ENCODE measurements at places on chromosomes 12 and 14.

DNA sequence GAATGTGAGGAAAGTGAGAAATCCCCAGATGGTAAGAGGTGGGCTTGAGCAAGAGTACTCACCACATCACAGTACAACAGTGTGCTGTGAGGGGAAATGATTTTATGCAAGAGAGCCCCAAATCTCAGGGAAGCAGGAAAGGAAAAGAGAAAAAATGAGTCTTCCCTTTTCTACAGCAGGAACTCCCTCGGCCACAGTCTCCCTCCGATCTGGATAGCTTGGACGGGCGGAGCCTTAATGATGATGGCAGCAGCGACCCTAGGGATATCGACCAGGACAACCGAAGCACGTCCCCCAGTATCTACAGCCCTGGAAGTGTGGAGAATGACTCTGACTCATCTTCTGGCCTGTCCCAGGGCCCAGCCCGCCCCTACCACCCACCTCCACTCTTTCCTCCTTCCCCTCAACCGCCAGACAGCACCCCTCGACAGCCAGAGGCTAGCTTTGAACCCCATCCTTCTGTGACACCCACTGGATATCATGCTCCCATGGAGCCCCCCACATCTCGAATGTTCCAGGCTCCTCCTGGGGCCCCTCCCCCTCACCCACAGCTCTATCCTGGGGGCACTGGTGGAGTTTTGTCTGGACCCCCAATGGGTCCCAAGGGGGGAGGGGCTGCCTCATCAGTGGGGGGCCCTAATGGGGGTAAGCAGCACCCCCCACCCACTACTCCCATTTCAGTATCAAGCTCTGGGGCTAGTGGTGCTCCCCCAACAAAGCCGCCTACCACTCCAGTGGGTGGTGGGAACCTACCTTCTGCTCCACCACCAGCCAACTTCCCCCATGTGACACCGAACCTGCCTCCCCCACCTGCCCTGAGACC lies 7.8 kb downstream of the ATN1 start:
- no peak for DNase-seq

GRCh38 chr14:26589925-26590324 lies 7.9 kb downstream of the NOVA1 start:
- DNase-seq = no peak

- DNase-seq = no peak
Observed at GRCh38 chr12:68237078-68237477, 11.5 kb upstream of the IL26 start.

DNA sequence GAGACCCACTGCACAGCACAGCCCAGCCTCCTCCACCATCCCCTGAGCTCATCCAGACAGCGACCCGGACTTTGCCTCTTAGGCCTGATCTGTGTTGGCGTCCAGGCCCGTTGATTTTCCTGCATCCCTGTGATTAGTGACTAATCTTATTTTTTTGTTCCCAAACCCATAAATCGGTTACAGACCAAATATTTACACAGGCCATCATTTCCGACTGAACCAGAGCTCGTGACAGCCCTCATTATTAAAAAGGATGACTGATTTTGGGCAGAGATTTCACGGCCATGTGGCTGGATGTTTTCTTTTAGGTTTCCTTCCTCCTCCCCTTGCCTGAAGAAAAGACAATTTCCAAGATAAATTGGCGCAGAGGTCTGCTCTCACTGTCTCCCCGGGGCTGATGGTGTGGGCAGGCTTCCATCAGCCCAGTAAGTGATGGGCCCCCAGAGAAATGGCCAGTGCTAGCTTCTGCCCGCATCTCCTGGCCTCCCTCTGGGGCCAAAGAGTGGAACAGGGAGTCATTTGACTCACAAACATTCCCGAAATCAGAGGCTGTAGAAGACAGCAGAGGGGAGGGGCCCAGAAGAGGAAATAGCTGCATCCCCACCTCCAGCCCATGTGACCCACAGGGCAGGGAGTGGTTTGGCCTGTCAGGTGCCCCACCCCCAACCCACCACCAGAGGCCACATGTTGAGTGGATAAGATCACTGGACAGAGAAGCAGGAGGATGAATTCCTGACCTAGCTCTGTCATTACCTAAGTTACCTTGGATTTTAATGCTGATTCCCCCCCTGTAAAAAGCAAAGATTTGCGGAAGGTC lies 283.5 kb downstream of the KSR2 start:
- DNase-seq = no peak

- DNase-seq = no peak
Observed at GRCh38 chr14:98028162-98028561, 1231.0 kb downstream of the VRK1 start.

DNA sequence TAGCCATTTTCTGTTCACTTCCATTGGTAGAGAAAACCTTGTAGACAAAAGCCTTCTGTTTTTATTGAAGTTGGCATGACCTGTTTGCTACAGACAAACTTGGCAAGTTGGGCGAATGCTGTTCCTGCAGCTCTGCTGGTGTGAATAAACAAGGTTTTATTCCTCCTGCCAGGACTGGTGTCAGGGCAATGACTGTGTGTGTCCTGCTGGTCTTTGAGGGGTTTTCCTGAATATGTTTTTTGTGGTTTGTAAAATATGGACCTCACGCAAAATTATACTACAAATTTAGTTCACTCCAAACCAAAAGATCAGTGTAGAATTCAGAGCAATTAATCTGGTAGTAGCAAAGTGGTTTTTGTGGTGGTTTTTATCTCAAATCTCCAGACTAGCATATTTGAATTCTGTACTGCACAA lies 140.8 kb downstream of the ERC1 start:
- DNase-seq = no peak

GRCh38 chr12:108973629-108974152 lies 47.2 kb downstream of the SVOP start:
- no peak for DNase-seq

DNA sequence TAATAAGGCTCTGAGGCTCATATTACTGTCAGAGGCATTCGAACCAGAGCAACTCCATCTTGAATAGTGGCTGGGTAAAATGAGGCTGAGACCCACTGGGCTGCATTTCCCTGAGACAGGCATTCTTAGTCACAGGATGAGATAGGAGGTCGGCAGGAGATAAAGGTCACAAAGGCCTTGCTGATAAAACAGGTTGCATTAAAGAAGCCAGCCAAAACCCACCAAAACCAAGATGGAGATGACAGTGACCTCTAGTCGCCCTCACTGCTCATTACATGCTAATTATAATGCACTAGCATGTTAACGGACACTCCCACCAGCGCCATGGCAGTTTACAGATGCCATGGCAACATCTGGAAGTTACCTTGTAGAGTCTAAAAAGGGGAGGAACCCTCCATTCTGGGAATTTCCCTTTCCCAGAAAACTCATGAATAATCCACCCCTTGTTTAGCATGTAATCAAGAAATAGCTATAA lies 18.1 kb upstream of the PRICKLE1 start:
- DNase-seq = no peak

DNA sequence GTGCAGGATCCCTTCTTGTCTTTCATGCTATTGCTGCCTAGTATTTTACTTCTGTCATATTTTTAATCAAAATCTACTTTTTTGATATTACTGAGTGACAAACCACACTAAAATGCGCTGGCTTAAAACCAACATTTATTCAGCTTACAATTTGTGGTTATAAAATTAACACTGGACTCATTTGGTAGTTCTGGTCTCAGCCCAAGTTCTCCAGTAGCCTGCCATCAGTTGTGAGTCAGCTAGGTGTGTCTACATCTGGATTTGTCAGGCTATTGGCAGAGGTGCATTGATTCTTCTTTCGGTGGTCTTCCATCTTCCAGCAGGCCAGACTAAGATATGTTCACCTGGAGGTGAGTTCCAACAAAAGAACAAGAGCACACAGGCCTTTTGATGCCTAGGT lies 765.1 kb upstream of the FBXO33 start:
- no peak for DNase-seq

DNA sequence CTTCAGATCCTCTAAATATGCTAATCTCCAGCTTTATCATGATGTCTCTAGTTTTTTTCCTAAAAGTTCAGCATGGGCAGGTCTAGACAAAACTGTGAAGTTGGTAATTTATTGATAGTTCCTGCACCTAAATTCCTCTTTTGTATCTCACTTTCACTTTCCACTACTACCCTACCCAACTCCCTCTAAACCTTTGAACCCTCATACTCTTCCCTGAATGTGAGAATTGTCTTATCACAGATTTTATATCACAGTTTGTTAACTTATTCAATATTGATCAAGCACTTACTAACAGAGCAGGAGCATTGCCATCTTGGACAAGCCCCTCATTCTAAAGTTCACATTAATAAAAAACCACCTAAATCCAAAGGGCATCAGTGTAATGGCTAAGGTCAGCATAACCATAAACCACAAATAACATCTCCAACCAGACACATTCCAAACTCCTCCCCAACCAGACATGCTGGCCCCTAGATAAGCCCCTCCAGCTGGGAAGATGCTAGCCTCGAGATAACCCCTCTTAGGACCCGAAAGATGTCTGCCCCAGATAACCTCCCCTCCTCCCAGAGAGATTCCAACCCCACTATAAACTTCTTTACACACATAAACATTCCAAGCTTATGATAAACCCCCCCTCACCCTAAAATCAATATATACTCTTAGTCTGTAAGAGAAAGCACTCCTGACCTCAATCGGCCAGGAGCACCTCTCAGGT lies 78.7 kb downstream of the FSCB start:
- DNase-seq = no peak

GRCh38 chr12:15276088-15276698 lies 46.1 kb upstream of the PTPRO start:
- no peak for DNase-seq

- DNase-seq = no peak
Observed at GRCh38 chr12:23816394-23816851, 133.0 kb downstream of the SOX5 start.

- DNase-seq = no peak
Observed at GRCh38 chr12:29216797-29217575, 67.9 kb downstream of the FAR2 start.

DNA sequence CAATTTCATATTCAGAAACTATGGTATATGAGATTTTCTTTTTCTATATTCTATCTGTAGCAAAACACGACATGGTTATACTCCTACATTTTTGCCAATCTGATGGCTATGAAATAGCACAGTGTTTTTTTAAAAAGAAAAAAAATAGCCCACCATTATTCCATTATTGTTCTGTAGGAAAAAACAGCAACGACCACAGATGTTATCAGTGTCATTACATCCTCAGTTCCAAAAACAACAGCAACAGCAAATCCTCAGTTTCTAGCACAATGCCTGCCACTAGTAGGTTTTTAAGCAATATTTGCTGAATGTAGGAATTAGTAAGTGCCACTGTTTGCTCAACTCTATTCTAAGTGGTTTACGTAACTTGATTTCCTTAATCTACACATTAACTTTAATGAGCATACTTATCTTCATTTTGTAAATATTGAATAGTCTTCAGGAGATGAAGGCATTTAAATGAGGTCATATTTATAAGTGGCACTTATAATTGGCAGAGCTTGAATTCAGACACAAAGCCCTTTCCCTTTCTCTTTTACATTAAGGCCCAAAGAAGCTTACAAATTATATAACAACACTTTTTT lies 8.3 kb downstream of the RNASE6 start:
- DNase-seq = no peak

GRCh38 chr12:83106873-83107272 lies 420.2 kb downstream of the TMTC2 start:
- DNase-seq = no peak

- no peak for DNase-seq
Observed at GRCh38 chr14:105204206-105204930, 23.3 kb upstream of the NUDT14 start.

- no peak for DNase-seq
Observed at GRCh38 chr12:90100579-90100978, 391.9 kb upstream of the ATP2B1 start.

Data from vagina (tissue), 2 donors.